ENCODE measurements at places on chromosomes 5 and 9.

DNA sequence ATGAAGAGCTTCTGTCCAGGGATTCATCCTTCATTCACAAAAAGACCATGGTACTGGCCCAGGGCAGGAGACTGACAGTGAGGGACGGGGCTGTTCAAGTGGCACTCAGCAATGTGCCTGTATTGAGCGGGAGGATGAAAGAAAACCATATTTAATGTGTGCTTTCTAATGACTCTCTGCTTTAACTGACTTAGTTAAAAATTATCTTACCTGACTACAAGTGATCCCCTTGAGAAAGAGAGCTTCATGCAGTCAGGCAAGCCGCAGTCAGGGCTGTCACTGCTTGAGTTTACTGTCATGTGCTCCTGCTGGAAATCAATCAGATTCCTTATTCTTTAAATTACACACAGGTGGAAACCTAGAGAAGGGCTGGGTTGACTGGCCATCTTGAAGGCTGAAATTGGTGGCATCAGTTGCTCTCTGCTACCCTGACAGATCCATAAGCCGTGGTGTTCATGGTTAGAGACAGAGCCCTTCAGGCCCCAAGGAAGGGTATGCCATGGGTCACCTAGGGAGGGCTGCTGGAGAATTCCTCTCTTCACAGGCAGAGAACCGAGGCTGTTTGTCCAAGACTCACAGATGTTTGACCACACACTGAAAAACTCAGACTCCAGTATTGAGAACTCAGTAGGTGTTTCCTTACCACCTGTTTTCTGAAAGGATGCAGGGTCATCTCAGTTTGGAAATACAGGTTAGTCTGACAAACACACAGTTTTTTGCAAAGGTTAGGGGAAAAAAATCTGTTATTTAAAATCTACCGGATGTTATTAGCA lies 70.9 kb downstream of the TRIO start:
- DNase-seq, result no peak

GRCh38 chr5:136776022-136776927 lies 410.9 kb upstream of the TRPC7 start:
- DNase-seq, result no peak

DNA sequence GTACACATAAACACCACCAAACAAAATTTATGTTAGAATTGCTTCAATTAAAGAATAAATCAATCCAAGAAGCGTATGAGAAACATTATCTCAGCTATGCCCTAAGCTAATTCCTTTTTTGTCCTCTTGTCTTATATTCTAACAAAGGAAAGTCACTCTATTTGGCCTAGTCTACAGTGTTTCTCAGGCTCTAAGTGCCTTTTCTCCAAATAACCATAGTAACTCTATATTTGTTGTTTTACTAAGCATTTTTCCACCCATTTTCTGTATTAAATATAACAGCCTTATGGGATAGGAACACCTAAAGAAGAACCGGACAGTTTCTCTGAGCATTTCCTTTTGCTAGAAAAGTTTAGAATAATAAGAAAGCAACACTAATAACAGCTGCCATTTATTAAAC lies 120.1 kb upstream of the MTAP start:
- no peak for DNase-seq

GRCh38 chr9:126819482-126819881 lies 14.6 kb downstream of the ZBTB43 start:
- DNase-seq, result no peak

GRCh38 chr9:6739218-6739617 lies 18.6 kb upstream of the KDM4C start:
- no peak for DNase-seq
